NCI-H146 (cell line): ENCODE measurements at places on chromosomes 11 and 22.

DNA sequence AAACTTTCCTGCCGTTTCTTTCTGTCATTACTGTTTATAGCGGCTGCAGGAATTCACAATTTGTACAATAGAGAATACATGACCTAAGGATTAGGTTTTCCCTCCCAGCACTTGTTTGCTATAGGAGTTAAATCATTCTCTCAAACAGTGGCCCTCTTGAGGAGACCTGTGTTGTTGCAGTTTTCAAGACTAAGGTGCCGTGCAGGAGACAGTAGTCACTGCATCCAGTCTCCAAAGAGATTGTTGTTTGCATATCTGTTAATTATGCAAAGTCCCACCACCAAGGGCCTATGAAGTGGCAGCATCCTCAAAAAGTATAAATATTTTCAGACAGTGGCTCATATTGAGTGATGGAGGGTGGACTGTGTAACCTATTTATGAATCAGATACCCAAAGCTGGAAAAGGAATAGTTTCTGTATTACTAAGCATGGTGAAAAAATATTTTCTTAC, 2.3 kb downstream of the PRSS23 start:
- DNase-seq, result peak; percentile 26

GRCh38 chr11:118691926-118692830, 12.7 kb upstream of the TREH start:
- no peak for DNase-seq

DNA sequence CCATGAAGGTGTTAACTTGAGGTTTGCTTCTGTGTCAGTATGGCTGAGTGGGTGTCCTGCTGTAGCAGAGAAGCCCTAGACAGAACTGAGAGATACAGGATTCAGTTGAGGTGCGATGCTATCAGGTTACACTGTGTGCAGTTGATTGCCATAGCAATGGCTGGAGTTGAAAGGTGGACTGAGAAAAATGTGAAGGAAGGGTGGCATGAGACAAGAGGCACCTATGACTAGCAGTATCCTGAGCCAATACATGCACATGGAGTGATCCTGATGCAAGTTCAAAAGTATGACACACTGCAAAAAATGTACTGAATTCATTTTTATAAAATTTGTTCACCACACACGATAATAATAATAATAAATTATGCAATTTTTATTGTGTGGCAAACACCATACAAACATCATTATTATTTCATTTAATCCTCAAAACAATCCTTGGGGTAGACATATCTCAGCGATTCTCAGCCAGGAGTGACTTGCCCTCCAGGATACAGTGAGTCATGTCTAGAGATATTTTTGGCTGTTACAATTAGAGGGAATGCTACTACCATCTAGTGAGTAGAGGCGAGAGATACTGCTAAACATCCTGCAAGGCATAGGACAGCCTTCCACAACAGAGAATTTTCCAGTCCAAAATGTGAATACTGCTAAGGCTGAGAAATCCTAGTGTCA, 3.9 kb upstream of the PIWIL4 start:
- DNase-seq, result no peak

- DNase-seq, result peak; percentile 42
Measured at GRCh38 chr11:128741916-128742315, 48.0 kb downstream of the FLI1 start.

DNA sequence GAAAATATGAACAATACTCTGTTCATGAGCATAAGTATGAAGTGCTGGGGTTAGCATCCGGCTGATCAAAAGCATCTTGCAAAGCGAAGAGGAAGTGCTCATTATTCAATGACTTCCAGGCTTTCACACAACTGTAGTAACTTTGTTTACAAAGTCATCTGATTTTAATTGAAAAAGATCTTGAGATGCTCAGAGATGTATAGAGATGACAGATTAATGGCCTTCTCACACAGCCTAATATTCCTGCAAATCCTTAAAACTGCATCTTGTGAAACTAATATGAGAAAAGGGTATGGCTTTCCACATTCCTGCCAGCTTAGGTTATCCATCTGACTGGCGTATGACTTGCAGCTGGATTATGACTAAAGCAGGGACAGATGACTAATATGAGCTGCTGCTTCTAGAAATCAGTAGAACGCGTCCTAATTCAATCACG, 125.4 kb downstream of the CASP12 start:
- DNase-seq, result no peak

DNA sequence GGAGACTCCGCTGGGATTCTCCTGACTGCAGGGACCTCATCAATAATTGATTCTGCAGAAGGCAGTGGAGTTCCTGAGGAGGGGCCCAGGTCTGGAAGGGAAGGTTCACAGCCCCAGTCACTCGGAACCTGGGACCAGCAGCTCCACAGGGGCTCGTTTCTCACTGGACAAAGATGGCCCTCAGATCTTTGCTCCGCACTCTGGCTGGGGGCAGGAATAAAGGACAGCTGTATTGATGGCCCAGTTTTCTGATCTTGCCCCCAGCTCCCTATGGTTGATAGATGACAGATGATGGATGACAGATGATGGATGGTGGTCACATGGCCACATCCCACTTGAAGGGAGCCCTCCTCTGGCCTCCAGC, 11.3 kb upstream of the BCR start:
- DNase-seq, result no peak

GRCh38 chr22:32699001-32699582, 102.4 kb upstream of the TIMP3 start:
- DNase-seq, result no peak

GRCh38 chr11:125235071-125235471, 70.5 kb downstream of the PKNOX2 start:
- DNase-seq, result no peak

DNA sequence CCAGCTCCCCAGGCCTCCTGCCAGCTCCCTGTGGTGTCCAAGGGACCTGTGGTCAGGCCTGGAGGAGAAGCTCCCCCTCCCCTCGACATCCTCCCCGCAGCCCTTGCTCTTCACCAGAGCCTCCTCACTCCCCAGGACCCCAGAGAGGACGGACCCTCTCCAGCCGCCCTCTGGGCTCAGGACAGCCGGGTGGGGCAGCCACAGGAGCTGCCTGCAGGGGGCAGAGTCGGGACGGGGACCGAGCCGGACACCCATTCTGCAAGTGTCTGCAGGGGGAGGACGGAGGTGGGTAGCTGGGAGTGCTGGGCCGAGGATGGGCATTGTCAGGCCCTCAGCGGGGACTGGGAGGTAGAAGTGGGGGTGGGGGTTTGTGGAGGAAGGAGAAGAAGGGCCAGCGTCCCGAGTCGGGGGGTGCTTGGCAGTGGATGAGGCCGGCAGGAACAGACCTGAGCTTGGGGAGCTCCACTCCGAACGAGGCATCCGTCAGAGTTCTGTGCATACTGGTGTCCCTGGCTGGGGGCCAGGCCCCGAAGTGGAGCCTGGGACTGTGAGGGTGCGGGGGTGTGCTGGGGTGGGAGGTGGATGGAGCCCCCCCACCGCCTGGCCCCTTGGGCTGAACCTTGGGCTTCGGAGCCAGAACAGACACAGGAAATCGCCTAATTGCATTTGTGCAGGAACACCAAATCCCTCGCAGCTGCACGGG, 15.2 kb downstream of the PRR33 start:
- DNase-seq, result no peak
